ENCODE measurements at places on chromosomes 7 and 10. TPM values are rescaled to one million over a fixed set of nuclear protein-coding genes. Genes with fewer than 3 reads are reported as not detected.

DNA sequence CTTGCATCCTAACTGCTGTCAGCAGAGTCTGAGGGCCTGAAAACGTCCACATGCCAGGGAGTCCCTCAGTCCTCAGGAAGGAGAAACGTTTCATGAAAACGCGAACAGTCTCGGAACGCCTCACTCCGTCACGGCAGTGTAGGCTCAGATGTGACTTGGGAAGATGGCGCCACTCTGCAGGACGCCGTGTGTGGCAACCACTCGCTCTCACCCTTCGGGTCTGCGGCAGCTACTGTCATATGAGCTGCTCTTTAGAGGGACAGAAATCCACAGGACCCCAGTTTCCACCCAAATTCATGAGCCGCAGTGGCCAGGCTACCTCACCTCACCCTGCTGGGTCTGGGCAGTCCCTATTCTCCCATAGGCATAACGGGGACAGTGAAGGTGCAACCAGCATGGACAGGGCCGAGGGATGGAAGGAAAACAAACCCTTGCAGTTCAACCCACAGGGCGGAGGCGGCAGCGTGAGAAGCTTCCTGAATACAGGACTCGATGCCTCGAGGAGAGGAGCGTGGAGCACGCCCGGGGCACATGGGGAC is 438.3 kb downstream of the DNAJB6 start:
- no peak overlapping the region for H3K4me3 ChIP-seq
- no peaks in the 10 kb centered on the region for H3K36me3 ChIP-seq
- H3K4me1 ChIP-seq, result no peaks in the 10 kb centered on the region

DNA sequence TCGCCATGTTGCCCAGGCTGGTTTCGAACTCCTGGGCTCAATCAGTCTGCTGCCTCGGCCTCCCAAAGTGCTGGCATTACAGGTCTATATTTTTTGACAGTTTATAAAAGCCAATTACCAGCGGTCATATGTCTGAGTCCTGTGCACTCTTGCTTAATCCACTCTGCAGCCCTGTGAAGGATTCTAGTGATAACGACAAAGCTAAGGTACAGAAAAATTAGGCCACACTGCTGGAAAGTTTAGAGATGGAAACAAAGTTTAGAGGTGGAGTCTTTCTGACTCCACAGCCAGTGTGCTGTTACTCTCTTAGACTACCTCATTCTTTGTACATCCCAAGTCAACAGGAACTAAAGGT is 707 bp downstream of the PTER start:
- H3K4me3 ChIP-seq, result peak overlapping the region; percentile 46
- H3K27ac ChIP-seq, result no peak overlapping the region
- H3K4me1 ChIP-seq, result no peaks in the 10 kb centered on the region
- peaks cover 12% of the 10 kb centered on the region for H3K27me3 ChIP-seq
- DNase-seq, result no peak
- H3K36me3 ChIP-seq, result no peaks in the 10 kb centered on the region

DNA sequence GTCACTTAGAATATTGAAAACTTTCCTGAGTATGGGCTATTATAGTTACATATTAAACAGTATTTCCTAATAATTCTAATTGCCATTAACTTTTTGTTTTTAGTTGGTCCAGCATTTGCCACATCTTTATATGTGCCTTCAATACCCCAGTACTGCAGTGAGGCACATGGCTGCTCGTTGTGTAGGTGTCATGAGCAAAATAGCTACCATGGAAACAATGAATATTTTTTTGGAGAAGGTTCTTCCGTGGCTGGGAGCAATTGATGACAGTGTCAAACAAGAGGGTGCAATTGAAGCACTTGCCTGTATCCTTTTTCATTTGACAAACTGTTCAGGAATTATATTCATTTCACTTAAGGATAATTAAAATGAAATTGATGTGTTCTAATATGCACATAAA is 72.7 kb downstream of the BTAF1 start:
- peaks cover 48% of the 10 kb centered on the region for H3K36me3 ChIP-seq
- H3K27ac ChIP-seq, result no peak overlapping the region
- no peak for DNase-seq

GRCh38 chr7:18756378-18757050 is 261.0 kb downstream of the HDAC9 start:
- H3K27me3 ChIP-seq, result no peaks in the 10 kb centered on the region
- no peak overlapping the region for H3K27ac ChIP-seq
- H3K4me3 ChIP-seq, result no peak overlapping the region
- no peaks in the 10 kb centered on the region for H3K4me1 ChIP-seq

- H3K36me3 ChIP-seq, result no peaks in the 10 kb centered on the region
- peaks cover 6% of the 10 kb centered on the region for H3K4me1 ChIP-seq
- no peak overlapping the region for H3K27ac ChIP-seq
- H3K27me3 ChIP-seq, result no peaks in the 10 kb centered on the region
- DNase-seq, result peak; percentile 64
- no peak overlapping the region for H3K4me3 ChIP-seq
These were observed 149.8 kb upstream of the PRKCQ start for GRCh38 chr10:6729861-6730344.

- no peak overlapping the region for H3K4me3 ChIP-seq
- no peaks in the 10 kb centered on the region for H3K4me1 ChIP-seq
- H3K36me3 ChIP-seq, result no peaks in the 10 kb centered on the region
- no peaks in the 10 kb centered on the region for H3K27me3 ChIP-seq
- H3K27ac ChIP-seq, result no peak overlapping the region
These were observed 43.4 kb downstream of the RAB18 start for GRCh38 chr10:27547482-27547881.

- no peak for DNase-seq
- H3K27ac ChIP-seq, result peak overlapping the region; percentile 47
- H3K4me3 ChIP-seq, result no peak overlapping the region
- no peaks in the 10 kb centered on the region for H3K27me3 ChIP-seq
These were observed 88.5 kb downstream of the DLG5 start for GRCh38 chr10:77837925-77838595.

DNA sequence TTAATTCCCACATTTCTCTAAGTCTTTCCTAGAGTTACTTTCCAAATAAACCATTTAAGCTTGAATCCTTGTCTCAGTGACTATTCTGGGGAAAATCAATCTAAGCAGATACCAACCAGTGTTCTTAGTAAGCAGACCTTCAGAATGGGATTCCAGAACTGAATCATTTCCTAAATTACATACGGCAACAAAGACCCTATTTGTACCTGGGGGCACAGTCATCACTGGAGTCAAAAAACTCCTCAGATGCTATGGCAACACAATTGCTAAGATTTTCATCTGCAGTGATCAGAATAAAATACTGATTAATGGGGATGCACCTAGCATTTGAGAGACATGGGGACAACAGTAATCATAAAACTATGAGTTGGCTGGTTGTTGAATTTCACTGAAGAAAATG is 284.7 kb upstream of the HGF start:
- no peak overlapping the region for H3K4me3 ChIP-seq
- no peak overlapping the region for H3K27ac ChIP-seq

- no peak for DNase-seq
- no peak overlapping the region for H3K27ac ChIP-seq
- no peak overlapping the region for H3K4me3 ChIP-seq
- no peaks in the 10 kb centered on the region for H3K27me3 ChIP-seq
These were observed 237.2 kb downstream of the BUB3 start for GRCh38 chr10:123391275-123392028.

- no peaks in the 10 kb centered on the region for H3K36me3 ChIP-seq
- no peaks in the 10 kb centered on the region for H3K27me3 ChIP-seq
- H3K4me3 ChIP-seq, result no peak overlapping the region
- no peaks in the 10 kb centered on the region for H3K4me1 ChIP-seq
- peak; percentile 9 for DNase-seq
These were observed 175.1 kb downstream of the HGF start for GRCh38 chr7:81594767-81595166.

DNA sequence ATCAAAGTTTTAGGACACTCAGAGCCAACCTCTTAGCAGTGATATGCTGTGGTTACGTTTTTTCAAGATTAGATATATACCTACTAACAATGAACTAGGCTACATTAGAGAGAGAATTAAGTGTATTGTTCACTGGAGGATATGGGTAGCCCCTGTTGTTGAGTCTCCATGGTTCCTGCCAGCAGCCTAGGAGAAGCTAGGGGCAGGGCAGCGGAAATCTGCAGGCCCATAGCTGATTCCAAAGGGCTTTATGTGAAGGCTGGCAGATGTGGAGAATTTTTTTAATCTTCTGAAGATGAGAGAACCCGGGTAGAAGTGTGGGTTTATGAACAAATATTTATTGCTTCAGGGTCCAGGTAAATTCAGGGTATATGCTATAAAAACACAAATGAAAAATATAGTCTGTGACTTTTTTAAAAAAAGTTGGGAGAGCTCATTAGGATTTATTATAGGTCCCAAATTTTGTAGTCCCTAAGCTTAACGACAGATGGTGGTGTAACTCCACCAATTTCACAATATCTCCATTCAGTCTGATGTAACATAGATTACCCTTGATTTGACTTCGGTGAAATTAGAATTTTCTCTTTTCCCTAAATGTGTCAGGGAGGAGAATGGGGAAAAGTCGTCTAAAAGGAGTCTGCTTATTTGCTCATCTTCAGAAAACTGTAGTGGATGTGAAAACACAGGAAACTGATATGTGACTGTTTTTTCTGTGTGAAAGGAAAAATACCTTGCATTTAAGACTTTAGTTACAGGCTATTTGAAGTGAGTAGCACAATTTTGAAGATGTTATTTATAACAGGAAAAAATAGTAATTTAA is 163.0 kb upstream of the PPP1R3A start:
- H3K27ac ChIP-seq, result no peak overlapping the region
- H3K36me3 ChIP-seq, result no peaks in the 10 kb centered on the region
- no peak overlapping the region for H3K4me3 ChIP-seq
- peaks cover 13% of the 10 kb centered on the region for H3K4me1 ChIP-seq

DNA sequence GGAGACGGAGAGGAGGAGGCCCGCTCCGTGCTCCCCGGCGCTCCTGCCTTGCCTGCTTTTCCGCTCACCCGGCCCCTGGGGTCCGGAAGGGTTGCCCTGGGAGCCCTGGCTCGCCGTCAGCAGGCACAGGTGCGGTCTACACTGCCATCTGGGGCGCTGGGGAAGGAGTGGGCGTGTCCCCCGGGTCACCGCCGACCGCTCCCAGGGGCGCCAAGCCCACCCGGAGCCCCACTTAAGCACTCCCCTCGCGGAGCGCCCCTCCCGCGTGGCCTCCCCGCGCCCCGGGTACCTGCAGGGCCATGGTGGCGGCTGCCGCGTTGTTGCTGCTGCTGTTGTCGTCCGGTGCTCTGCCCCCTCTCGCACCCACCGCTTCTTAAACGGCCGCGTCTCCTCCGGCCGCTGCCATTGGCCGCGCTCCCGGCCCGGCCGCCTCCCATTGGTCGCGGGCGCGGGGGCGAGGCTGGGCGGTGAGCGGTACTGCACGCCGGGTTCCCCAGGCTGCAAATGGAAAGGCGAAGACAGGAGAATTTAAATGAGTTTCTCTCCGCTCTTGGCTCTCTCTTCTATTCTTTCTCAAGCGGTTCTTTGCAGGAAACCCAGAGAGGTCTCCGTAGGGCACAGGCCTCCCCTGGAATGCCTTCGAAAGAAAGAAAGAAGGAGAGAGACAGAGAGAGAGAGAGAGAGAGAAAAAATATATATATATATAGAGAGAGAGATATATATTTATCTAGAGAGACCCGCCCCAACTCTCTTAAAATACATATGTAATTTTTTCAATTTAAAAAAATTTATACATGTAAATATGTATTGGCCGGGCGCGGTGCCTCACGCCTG is at the start of gene ACBD7:
TSS of gene ACBD7 (minus strand) at position 349 of the 834 bp plus-strand sequence. CDS start at position 301, 48 bp downstream.
- H3K4me1 ChIP-seq, result no peaks in the 10 kb centered on the region
- H3K27me3 ChIP-seq, result no peaks in the 10 kb centered on the region
- H3K4me3 ChIP-seq, result peak within 1 kb of the TSS; percentile 63
- DNase-seq, result peak; percentile 93
- H3K27ac ChIP-seq, result no peak within 1 kb of the TSS

DNA sequence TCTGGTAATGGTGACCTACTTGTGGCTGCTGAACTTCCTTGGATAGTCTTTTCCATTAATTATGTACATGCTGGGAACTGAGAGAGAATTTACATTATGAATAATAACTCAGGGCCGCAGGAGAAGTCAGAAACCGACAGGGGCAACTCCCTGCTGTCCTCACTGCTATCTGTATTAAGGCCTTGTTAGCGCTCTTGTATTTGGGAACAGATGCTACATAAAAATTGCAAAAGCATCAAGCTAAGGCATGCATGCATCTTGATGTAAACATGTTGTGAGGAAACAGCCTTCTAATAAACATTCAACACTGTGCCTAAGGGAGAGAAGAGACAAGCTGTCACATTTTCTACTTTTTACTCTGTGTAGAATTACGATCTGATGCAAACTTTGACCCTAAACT is 158.4 kb downstream of the PARD3 start:
- H3K4me3 ChIP-seq, result no peak overlapping the region
- no peak overlapping the region for H3K27ac ChIP-seq
- H3K4me1 ChIP-seq, result peaks cover 28% of the 10 kb centered on the region
- no peaks in the 10 kb centered on the region for H3K27me3 ChIP-seq
- DNase-seq, result no peak

DNA sequence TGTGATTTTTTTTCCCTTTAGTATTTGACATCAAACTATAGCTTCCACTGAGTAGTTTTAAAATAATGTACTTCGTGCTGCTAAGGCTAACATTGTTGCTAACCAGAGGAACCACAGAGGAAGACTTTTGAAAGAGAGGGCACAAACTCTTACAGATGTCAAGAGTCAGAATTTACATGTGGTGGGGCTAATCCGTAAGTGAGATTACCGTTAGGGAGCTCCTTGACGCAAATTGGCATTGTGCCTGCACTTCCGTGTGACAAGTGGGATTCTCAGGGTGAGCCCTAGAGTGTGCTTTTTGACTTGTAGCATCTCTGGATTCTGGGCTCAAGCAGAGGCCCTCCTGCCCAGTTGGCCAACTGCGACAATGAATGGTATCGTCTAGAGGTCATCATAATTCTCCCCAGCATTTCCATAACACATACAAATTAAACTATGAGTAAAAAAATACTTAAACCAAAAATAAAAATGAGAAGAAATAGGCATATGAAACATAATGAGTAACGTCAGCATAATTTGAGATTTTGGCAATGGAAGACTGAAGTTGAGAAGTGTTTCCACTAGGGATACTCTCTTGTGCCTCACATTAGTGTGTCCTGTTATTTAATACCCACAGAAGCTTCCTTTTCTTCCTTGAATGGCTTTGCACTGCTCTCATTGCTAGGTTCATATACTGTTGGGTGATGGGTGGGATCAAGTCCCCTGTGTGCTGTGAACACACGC is 164.0 kb downstream of the SDK1 start:
- no peaks in the 10 kb centered on the region for H3K27me3 ChIP-seq
- H3K36me3 ChIP-seq, result no peaks in the 10 kb centered on the region
- DNase-seq, result peak; percentile 15
- H3K27ac ChIP-seq, result no peak overlapping the region
- no peak overlapping the region for H3K4me3 ChIP-seq

- peak; percentile 17 for DNase-seq
- H3K27ac ChIP-seq, result no peak overlapping the region
- no peak overlapping the region for H3K4me3 ChIP-seq
- no peaks in the 10 kb centered on the region for H3K36me3 ChIP-seq
- no peaks in the 10 kb centered on the region for H3K27me3 ChIP-seq
- no peaks in the 10 kb centered on the region for H3K4me1 ChIP-seq
These were observed 71.8 kb downstream of the ZNF438 start for GRCh38 chr10:30959836-30960210.

Gene CCL26
- total RNA-seq, result not detected

Gene FZD1
- 49.9 TPM for total RNA-seq

Gene GRID2IP
- not detected for total RNA-seq

Gene PODXL
- 22.1 TPM for total RNA-seq

Data from A673 (cell line).